Immature natural killer cell (primary cell): ENCODE measurements at places on chromosomes 16 and 17.

GRCh38 chr17:48631693-48632578, 5.8 kb upstream of the HOXB9 start:
- DNase-seq, result no peak

DNA sequence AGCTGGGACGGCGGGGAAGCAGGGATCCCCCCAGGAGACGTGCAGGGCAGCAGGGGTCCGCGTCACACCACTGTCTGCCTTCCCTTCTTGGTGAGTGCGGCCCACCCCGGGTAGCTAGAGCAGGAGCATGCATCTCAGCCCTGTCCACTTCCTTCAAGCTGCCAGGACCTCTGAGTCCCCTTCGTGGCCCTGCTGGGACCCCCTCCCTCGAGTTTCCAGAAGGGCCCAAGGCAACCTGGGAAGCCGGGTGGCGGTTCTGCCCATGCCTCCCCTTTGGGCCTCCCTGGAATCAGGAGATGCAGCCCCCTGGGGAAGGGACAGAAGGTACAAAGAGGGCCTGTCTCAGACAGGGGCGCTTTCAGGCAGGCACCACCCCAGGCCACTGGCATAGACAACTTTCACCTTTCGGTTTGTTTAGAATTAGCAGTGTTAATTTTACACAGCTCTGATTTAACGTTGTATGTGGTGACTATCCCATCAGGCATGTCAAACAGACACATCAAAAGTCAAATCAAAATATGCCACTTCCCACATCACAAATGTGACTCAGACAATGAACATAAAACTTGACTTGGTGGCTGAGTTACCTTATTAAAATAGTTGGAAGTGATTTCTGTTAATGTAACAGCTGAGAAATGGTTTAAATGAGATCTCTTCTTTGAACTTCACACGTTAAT, 94.5 kb upstream of the METRNL start:
- DNase-seq, result no peak

- DNase-seq, result no peak
Observed at GRCh38 chr17:2138761-2139160, 83.9 kb downstream of the HIC1 start.

DNA sequence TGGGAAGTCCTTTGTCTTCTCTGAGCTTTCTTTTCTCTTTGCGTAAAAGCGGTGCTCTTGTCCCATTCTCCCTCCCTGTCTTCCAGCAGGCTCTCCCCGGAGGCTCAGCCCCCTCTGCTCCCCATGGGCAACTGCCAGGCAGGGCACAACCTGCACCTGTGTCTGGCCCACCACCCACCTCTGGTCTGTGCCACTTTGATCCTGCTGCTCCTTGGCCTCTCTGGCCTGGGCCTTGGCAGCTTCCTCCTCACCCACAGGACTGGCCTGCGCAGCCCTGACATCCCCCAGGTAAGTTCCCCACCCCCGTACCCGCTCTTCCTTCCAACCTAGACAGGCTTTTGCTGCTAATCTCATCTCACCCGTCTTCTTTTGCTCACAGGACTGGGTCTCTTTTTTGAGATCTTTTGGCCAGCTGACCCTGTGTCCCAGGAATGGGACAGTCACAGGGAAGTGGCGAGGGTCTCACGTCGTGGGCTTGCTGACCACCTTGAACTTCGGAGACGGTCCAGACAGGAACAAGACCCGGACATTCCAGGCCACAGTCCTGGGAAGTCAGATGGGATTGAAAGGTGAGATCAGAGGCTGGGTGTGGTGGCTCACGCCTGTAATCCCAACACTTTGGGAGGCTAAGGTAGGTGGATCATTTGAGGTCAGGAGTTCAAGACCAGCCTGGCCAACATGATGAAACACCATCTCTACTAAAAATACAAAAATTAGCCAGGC, 1.3 kb downstream of the TMEM219 start:
- DNase-seq, result no peak

GRCh38 chr16:72840631-72841381, 207.1 kb downstream of the ZFHX3 start:
- DNase-seq, result no peak

GRCh38 chr16:67708368-67708771, 10.7 kb downstream of the GFOD2 start:
- no peak for DNase-seq

DNA sequence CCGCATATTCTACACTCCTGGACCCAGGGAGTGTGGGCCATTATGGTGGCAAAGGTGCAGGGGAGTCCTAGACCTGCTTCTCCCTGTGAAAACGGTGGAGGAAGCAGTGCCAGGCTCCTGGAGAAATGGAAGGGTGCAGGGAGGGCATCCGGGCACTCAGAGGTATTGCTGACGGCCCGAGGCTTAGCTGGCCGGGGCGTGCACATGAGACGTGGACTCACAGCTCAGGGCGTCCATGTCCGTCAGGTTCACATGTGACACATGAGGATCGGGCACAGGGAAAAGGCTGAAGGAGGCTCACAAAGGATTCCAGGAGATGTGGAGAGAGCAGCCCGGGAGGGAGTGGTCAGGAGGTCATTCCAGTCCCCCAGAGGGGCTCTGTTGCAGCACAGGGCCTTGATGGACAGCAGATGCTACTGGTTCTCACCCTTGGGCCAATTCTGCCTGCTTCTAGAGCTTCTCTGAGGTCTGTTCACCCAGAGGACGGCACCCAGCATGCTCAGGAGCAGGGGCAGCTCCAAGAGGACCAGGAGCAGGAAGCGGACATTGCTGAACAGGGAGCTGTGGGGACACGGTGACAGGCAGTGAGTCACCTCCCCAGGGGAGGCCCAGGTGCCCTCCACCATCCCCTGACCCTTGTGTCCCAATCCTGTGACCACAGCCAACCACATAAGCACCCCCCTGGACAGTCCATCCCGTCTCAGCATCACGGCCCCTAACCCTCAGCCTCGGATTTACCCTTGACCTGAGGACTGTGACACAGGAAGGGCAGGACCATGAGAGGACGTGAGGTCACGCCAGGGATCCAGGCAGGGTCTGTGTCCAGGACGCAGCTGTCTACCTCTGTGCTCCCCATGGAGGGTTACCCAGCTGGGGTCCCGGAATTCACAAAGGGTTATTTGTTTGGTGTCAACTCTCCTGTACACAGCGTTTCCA, 4.5 kb downstream of the CD300C start:
- no peak for DNase-seq

GRCh38 chr16:79309606-79310005, 290.9 kb downstream of the MAF start:
- no peak for DNase-seq

- no peak for DNase-seq
Observed at GRCh38 chr17:8658810-8659209, 28.3 kb upstream of the MYH10 start.

DNA sequence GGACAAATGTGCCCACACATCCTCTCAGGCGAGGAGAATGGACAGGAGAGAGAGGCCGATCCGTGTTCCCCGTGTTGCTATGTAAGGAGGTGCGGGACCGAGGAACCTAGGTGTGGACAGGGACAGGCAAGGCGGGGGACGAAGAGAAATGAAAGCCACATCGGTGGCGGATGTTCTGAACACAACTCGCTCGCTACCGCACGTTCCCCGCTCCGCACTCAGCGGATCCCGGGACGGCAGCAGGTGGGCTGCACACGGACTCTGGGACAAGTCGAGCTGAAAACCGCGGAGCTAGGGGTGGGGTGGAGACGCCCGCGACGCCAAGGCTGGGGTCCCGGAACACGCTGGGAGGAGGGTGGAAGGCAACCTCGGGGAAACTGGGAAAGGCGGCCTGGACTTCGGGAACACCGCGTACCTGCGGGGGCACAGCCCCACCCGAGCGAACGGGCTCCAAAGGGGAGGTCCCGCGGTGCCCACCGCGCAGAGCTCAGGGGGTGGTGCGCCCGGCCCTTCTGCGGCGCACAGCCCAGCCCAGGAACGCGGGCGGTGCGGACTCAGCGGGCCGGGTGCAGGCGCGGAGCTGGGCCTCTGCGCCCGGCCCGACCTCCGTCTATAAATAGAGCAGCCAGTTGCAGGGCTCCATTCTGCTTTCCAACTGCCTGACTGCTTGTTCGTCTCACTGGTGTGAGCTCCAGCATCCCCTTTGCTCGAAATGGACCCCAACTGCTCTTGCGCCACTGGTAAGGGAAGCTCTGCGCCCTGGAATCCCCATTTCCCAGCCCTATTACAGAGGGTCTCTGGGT, at the start of gene MT1E:
TSS of gene MT1E (plus strand) at position 642 of the 803 bp plus-strand sequence. CDS start at position 713, 71 bp downstream.
- no peak for DNase-seq

GRCh38 chr17:81298991-81299738, 4.1 kb upstream of the SLC38A10 start:
- no peak for DNase-seq

GRCh38 chr17:79411419-79411818, 199.4 kb downstream of the RBFOX3 start:
- no peak for DNase-seq

DNA sequence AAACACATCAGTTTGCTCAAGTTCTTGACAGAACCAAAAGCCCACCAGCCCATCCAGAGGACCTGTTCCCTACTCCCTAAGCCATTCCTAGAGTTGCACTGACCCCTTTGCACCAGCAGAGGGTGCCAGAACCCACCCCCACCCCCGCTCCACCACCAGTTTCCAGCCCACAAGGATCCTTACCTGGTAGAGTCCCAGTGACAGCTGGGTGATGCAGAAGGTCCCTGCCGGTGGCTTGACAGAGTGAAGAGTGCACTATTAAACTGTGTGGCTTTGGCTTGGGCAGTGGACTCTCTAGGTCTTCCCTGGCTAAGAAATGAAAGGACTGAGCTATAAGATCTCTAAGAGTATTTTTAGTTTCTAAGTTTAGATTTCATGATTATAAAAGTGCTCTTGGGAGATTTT, 73.3 kb upstream of the MTMR4 start:
- DNase-seq, result peak; percentile 44

GRCh38 chr17:36939802-36940312, 2.6 kb downstream of the LHX1 start:
- no peak for DNase-seq

- DNase-seq, result no peak
Observed at GRCh38 chr16:27761816-27762215, 211.9 kb downstream of the KATNIP start.

- no peak for DNase-seq
Observed at GRCh38 chr16:88541831-88542616, 28.2 kb upstream of the ZC3H18 start.

DNA sequence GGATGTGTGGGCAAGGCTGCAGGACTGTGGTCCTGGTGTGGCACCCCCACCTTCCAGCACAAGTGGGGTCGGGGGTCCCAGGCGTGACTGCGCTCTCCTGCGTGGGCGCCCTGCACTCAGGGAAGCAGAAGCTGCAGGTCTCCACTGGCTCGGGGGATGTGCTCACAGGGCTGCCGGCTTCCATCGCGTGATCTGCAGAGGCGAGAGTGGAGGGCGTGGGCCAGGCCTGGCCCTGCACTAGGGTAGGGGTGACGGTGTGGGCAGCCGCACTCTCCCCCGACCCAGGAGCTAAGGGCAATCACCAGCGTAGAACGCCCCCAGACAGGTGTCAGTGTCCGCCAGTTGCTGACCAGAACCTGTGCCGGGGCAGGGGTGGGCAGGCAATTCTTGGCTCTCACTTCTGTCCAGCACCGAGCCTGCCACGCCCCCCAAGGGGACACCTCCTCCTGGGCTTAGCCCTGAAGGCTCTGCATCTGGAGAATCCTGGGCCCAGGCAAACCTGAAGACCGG, 32.3 kb downstream of the TNFRSF13B start:
- no peak for DNase-seq

- no peak for DNase-seq
Observed at GRCh38 chr16:14117051-14117450, 45.9 kb downstream of the MRTFB start.

DNA sequence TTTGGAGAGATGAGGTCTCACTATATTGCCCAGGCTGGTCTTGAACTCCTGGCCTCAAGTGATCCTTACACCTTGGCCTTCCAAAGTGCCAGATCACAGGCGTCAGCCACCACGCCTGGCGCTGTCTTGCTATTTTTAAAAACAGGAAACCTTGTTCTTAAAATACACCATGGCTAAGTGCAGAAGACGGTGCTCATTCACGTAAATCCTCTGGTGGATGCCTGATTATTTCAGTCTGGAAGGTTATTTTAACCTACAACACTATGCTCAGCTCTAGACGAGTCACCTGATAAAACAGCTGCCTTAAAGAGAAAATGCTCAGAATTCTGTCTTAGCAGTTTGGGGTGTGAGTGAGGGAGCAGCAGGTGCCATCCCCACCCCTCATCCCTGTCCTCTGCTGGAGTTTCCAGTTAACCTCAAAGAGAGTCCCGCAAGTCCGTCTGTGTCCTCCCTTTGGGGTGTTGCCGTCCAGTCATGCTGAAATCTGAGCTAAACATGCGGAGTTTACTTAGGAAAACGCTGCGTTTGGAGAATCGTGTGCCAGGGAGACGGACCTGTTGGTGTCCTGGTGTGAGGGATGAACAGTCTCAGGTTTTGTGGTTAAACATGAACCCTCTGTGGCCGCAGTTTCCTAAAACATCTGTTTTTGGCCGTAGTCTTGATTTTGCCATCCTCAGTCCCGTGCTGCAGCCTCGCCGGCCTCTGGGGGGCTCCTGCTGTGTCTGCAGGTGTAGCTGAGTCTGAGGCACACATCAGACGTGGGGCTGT, 17.1 kb downstream of the SPG7 start:
- no peak for DNase-seq
